Activated CD4-positive, alpha-beta T cell treated with anti-CD3 and anti-CD28 coated beads for 1 hour (primary cell): ENCODE measurements at places on chromosomes 16 and 17.

DNA sequence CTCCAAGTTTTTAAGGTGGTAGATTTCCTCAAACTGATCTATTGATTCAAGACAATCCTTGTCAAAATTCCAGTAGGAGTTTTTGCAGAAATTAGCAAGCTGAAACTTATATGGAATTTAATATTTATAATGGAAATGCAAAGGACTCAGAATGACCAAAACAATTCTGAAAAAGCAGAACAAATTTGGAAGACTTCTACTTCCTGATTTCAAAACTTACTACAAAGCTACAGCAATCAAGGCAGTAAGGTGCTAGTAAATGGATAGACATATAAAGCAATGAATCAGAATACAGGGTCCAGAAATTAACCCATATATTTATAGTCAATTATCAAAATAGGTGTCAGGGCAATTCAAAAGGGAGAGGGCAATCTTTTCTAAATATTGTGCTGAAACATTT is 11.8 kb upstream of the IL21R start:
- DNase-seq = no peak

- no peak for DNase-seq
These were observed 138.6 kb upstream of the CHMP6 start for GRCh38 chr17:80853076-80853475.

DNA sequence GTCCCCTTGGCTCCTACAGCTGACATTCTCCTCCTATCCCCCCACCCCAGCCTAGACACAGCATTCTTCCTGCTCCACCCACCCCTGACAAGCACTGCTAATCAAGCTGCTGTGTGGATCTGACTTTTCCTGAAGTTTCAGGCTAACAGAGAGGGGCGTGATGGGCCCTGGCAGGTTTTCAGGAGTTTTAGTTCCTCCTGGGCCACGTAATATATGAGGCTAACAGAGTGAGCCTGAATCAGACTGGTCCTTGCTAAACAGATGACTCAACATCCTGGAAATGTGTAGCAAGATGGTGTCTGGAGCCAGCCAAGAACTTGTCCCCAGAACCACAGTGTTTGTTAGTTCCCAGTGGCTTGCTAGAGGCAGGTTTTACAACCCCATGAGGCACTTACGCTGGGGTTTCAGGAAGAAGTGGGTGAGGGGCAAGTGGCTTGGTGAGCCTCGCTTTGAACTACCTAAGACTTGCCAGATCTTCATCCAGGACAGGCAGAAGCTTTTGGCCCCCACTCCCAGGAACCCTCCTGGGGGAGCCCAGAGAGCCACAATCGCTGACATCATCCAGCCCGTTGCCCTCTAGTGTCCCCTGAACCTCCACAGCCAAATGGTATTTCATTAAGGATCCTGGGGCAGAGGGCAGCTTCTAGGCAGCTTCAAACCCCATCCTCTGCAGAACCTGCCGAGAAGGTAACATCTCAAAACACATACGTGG is 15.9 kb downstream of the TMEM92 start:
- no peak for DNase-seq

GRCh38 chr16:65453646-65454045 is 331.8 kb upstream of the CDH11 start:
- no peak for DNase-seq

- no peak for DNase-seq
These were observed 41.4 kb upstream of the MMP2 start for GRCh38 chr16:55437625-55438024.

DNA sequence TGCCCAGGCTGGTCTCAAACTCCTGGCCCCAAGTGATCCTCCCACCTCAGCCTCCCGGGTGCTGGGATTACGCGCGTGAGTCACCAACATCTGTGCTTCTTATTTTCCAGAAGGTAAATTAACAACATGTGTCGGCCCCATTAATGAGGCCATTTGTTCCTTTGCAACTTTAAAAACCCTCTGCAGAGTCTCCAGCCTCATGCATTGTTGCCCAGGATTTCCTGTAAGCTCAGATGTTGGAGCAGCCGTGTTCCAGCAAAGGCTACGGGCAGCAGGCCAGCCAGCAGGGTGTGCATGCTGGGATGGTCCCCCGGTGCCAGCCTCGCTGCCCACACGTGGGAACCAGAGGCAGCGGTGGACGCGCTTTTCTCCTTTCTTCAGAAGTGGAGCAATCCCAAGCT is 19.1 kb upstream of the HEXD start:
- no peak for DNase-seq
